ENCODE measurements at places on chromosomes 3 and 15.

DNA sequence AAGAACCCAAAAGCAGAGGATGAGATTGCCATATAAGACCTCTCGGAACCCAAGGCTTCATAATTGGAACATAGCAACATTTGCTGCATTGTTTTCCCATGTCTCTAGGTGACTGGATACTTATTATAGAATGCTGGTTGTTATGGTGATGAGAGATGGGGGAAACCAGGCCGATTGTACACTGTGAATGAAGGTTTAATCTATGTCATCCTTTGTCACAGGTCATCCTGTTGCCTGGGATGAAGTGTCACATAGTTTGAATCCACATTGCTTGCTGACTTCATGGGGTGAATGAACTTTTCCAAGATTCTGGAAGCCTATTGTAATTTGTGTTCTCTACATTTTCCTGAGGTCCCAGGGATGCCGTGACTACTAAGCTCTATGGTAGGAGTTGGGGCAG lies 41.8 kb downstream of the CLEC3B start:
- DNase-seq, result no peak

DNA sequence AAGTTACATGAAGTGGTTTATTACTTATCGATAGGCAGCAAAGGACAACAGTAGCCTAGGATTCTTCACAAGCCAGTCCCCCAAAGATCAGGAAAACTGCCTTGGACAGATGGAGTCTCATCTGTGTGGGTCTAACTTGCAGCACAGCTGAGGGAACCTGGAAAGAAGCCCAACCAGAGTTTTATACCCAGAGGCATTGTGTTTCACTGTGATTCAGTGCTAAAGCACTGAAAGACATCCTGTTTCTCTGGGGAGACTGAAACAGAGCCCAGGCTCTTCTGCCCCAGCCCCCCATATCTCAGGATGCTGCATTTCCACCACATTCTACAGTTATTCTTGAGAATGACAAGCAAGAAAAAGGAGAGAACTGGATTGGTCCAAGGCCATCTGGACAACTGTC lies 48.2 kb upstream of the PYDC2 start:
- DNase-seq, result no peak

- DNase-seq, result no peak
Measured at GRCh38 chr3:61944726-61945125, 383.4 kb downstream of the PTPRG start.

DNA sequence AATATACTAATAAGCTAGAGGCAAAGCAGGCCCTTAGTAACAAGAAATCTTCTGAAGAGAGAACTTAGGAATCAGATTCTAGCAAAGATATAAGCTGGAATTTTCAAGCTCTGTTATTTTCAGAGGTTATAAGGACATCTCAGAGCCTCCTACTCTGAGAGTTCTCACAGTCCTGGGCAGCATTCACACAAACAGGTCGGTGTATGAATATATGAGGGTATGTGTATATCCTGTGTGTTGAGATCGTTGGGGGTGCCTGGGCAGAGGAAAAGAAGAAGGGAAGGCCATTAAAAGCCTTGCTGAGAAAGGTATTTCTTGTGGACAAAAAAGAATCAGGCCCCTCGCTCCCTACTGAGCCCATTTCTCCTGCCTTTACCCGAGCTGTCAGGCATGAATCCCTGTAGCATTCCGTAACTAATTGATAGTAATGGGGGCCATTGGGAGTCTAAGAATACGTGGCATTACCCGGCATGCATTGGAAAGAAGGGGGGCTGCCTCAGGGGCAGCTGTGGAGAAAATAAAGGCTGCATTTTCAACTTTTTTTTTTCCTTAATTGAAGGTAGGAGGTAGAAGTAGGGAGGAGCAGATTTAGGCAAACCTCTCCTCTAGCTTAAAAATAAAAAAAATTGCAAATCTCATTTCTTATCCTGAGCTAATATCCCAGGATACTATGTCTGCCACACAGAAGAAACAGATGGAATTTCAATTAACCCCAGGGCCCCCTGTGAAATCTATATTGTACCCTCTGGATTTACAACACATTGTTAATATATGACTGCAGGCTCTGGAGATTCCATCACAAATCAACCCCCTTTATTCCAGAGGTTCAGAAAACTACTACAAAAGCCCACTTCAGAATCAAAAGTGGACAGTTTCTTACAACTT lies 103.8 kb downstream of the GTPBP8 start:
- DNase-seq, result no peak

DNA sequence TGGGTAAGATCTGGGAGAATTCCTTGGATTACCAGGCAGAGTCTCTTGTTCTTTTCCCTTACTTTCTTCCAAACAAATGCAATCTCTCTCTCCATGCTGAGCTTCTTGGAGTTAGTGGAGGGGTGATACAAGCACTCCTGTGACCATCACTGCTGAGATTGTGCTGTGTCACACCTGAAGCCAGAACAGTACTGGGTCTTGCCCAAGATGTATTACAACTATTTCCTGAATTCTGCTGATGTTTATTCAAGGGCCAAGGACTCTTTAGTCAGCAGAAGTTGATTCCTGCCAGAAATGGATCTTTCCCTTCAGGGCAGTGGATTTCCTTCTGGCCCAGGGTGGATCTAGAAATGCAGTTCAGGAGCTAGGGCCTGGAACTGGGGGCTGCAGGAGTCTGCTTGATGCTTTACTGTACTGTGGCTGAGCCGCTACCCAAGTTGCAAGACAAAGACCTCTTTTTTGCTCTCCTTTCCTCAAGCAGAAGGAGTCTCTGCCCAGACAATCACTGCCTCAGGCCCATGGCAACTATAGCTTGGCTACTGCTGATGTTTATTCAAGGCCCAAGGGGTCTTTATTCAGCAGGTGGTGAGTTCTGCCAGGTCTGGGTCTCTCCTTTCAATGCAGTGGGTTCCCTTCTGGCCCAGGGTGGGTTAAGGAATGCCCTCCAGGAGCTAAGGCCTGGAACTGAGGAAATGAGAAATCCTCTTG lies 98.8 kb downstream of the SH3GL3 start:
- no peak for DNase-seq

DNA sequence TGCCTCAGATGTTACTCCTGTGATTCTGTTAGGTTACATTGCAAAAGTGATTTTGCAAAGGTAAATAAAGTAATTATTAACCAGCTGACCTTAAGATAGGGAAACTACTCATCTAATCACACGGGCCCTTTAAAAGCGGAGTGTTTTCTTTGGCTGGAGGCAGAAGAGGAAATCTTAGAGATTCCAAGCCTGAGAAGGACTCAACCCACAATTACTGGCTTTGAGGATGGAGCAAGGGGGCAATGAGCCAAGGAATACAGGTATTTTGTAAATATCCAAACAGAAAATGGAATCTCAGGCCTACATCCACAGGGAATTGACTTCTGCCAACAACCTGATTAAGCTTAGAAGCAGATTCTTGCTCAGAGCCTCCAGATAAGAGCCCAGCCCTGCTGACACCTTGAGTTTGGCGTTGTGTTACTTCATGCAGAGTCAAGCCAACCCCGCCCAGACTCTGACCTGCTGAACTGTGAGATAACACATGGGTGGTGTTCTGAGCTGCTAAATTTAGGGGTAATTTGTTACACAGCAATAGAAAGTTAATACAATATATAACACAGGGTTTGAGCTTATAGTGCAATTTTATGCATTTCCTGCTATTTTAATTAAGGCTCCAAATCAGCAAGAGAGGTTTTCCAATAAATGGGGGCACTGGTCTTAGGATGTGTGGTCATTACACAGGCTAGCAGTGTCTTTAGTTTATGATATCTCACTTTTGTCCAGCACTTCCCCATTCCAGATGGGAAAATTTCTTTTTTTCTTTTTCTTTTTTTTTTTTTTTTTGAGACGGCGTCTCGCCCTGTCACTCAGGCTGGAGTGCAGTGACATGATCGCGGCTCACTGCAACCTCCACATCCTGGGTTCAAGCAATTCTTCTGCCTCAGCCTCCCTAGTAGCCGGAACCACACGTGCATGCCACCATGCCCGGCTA lies 19.5 kb downstream of the NFKBIZ start:
- no peak for DNase-seq

DNA sequence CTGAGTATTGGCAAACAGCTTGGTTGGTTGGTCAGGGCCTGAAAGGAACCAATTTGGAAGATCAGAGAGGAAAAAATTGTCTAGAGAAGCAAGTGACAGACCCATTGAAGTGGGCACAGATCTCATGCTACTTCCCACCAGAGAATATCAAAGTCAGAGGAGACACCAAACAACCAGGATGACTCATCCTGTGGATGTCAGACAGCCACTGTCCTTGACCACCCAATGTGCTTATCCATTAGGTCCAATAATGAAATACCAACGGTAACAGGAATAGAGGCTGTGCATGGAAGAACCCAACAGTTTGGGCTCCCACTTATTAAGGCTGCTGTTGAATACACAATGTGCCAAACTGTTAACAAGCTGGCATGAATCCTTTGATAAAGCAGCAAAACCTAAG lies 323.1 kb upstream of the ATP11B start:
- DNase-seq, result no peak

DNA sequence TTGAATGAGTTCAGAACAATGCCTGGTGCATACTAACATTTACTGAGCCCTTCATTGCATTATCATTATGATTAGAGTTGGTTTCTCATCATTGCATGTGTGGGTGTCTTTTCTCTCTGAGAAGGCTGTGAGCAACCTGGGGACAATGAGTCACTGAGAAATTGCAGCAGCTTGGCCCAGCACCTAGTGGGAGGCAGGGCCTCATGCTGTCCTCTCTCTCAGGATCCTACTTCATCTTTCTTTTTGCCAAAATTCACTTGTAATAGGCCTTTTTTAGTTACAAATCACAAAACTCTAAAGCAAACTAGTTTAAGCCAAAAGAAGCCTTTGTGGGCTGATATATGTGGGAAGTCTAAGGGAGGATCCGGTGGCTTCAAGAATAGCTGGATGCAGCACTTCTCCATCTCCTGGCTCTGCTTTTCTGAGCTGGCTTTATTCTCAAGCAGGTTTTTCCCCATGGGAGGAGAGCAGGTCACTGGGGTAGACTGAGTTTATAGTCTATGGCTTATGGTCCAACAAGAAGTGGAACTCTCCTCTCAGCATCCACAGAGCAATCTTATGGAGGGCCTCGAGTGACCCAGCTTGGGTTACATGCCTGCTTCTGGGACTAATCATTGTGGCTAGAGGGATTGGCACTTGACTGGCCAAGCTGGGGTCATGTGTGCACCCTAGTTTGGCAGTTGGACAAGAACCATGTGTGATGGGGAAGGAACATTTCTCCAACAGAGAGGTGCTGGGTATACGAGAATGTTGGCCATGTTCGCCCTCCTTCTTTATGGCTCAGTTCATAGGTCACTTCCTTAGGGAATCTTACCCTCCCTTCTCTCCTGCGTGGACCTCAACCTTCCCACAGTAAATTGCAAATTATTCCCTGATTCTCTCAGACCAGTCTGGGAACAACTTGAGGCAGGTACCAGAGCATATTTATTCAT lies 8.7 kb upstream of the CAMK1 start:
- no peak for DNase-seq

GRCh38 chr15:65561934-65562333 lies 31.7 kb downstream of the HACD3 start:
- no peak for DNase-seq

DNA sequence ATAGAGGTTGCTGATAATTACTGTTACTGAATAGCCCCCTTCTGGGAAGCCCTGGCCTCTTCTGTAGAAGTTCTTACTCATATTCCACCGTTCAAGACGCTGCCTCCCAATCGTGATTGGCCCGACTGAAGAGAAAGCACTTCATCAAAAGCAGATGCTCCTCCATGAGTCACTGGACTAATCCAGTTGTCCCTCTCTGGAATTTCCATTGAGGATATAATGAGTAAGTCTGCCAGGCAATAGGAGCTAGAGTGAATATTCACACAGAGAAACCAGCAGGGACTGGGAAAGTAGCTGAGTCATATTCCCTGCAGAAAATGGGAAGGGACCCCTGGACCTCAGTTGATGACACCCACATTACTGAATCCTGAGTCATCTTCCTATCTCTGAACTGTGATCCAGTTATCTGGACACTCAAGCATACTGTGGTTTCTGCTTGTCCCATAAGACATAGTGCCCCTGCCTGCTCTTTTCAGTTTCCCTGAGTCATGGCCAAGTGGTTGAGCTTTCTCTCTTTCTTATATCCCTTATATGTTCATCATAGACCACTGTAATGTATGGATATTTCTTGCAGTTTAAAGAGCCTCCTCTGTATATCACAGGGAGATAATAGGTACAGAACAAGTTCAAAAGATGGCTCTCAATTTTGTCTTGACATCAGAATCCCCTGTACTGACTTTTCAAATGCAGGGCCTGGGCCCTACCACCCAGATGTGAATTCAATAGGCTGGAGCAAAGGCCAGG lies 151.2 kb upstream of the CDIN1 start:
- DNase-seq, result no peak

DNA sequence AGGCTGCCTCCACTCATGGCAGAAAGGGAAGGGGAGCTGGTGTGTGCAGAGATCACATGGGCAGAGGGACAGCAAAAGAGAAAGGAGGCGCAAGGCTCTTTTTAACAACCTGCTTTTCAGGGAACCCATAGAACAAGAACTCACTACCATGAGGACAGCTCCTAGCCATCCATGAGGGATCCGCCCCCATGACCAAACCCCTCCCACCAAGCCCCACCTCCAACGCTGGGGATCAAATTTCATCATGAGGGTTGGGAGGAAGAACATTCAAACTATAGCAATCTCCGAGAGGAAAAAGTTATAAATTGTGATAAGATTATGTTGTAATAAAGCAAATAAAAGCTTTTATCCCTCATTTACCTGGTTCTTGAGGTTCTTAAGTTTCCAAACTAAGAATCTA lies 84.7 kb upstream of the LMCD1 start:
- no peak for DNase-seq

- DNase-seq, result no peak
Measured at GRCh38 chr3:61877359-61878138, 316.2 kb downstream of the PTPRG start.

- no peak for DNase-seq
Measured at GRCh38 chr3:32391643-32392535, at the start of gene CMTM7. CMTM7 (plus strand) TSS chr3:32391853; CDS start chr3:32391907, 54 bp downstream.

- no peak for DNase-seq
Measured at GRCh38 chr3:172082269-172082668, 42.9 kb downstream of the FNDC3B start.

DNA sequence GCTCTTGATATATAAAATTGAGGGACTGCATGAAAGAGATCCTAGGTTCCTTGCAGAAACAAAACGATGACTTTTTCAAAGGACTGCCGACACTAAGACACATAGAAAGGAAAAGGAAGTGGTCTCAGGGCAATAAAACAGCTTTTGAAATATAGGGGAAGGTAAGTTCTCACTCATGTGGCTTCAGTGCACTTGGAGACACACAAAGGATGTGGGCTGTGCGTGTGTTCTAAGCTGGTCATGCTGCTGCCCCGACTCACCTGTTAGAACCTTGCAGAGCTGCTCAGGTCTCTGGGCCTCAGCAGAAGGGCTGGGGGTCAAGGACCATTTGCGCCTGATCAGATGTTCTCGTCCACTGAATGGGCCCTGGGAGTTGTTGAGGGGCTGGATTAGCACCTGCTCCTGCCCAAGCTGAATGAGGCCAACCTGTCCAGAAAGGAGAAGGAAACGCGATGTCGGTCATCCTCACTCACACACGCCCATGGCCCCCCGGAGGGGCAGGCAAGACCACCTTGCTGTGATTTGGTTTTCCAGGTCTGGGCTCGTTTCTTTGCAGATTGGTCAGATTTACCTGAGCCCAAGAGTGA lies 11.1 kb downstream of the ADAMTS17 start:
- DNase-seq, result no peak

GRCh38 chr15:85282504-85283115 lies 97.8 kb upstream of the AKAP13 start:
- no peak for DNase-seq

GRCh38 chr3:162029736-162030135 lies 533.1 kb downstream of the OTOL1 start:
- DNase-seq, result no peak

Measured in NCI-H1436 treated with DMSO at 0.1 percent for 48 hours (cell line).